ENCODE measurements at places on chromosomes 1 and 21.

GRCh38 chr1:205593532-205593931 lies 38.3 kb downstream of the ELK4 start:
- no peak for DNase-seq

DNA sequence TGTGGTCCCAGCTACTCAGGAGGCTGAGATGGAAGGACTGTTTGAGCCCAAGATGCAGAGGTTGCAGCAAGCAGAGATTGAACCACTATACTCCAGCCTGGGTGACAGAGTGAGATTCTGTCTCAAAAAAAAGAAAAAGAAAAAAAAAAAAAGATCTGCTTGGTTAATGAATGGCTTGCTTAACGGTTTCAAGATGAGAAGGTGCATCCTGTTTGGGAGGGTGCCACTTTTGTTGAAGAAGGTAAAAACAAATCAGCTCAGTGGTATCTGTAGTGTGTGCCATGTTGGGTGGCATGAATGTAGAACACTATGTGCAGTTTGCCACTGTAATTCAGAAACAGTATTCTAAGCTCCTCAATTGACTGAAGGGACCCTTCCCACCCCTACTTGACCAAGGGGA lies 94.9 kb upstream of the ETV3 start:
- no peak for DNase-seq

GRCh38 chr21:37829447-37829846 lies 86.8 kb downstream of the KCNJ6 start:
- no peak for DNase-seq

DNA sequence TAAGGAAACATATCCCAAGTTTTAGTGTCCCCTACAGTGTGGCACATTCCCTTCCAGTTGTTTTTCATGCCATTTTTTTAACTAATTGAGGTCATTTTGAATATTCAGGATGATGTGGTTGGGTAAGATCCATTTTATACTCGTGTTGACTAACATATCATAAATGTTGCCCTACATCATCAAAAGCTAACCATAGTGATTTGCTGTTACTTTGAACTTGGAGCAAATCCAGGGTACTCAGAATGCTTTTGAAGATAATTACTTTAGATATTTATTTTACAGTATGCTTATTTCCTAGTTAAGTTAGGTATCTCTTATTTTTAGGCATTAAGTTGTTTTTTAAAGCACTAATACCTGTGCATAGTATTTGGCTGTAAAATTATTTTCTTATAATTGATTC lies 57.8 kb downstream of the DYRK1A start:
- no peak for DNase-seq

- no peak for DNase-seq
Observed at GRCh38 chr21:31409831-31410487, 65.9 kb upstream of the TIAM1 start.

DNA sequence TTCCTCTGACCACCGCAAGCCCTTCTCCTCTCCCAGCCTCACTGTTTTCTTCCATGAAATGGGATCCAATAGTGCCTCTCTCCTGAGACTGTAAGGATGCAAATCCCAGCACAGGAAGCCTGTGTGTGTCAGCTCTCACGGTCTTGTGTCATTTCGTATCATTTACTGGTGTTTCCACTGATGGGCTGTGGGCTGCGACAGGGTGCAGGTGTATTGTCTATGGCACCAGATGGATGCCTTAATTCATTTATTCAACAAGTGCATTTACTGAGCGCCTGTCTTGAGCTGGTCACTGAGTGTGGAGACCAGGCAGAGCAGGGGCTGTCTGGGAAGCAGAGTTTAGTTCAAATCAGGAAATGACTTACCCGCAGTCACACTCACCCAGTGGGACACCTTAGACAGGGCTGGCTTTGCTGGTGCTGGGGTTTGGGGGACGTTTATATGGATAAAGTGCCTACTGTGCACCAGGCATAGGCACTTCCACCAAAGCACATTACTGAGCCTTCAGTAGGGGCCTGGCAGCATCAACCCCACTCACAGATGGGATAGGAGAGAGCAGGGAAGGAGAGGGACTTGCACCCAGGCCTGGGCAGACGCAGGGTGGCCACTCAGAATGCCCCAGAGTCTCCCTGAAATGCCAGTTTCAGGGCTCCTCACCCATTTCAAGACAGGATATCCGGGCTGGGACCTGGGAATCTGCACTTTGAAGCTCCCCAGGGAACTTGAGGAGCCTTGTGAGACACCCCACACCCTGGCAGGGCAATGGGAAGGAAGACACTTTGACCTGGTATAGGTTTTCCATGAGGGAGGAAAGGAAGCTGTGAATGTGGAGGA lies 398.9 kb downstream of the MATN1 start:
- no peak for DNase-seq

GRCh38 chr1:101276818-101277217 lies 40.0 kb downstream of the S1PR1 start:
- DNase-seq: no peak

DNA sequence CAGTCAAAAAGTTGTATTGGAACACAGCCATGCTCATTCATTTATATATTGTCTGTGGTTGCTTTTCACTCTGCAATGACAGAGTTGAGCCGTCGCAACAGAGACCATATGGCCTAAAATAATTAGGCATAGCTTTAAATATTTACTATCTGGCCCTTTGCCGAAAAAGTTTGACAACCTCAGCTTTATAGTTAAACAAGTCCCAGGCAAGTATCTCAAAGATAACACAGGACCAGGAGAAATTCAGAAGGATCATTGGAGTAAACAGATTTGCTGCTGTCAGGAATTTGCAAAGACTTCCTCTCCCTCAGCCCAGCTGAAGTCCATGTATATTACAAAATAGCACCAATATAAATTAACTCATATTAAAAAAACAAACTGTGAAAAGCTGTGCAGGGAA lies 34.4 kb downstream of the NID1 start:
- DNase-seq: no peak

GRCh38 chr1:181661569-181661968 lies 178.3 kb downstream of the CACNA1E start:
- no peak for DNase-seq

- no peak for DNase-seq
Observed at GRCh38 chr1:46409063-46409372, 14.9 kb downstream of the FAAH start.

- no peak for DNase-seq
Observed at GRCh38 chr21:46482225-46482845, 23.6 kb downstream of the DIP2A start.

GRCh38 chr1:244709076-244709475 lies 56.1 kb downstream of the DESI2 start:
- no peak for DNase-seq

- DNase-seq: no peak
Observed at GRCh38 chr1:41325801-41326200, 35.4 kb upstream of the FOXO6 start.

DNA sequence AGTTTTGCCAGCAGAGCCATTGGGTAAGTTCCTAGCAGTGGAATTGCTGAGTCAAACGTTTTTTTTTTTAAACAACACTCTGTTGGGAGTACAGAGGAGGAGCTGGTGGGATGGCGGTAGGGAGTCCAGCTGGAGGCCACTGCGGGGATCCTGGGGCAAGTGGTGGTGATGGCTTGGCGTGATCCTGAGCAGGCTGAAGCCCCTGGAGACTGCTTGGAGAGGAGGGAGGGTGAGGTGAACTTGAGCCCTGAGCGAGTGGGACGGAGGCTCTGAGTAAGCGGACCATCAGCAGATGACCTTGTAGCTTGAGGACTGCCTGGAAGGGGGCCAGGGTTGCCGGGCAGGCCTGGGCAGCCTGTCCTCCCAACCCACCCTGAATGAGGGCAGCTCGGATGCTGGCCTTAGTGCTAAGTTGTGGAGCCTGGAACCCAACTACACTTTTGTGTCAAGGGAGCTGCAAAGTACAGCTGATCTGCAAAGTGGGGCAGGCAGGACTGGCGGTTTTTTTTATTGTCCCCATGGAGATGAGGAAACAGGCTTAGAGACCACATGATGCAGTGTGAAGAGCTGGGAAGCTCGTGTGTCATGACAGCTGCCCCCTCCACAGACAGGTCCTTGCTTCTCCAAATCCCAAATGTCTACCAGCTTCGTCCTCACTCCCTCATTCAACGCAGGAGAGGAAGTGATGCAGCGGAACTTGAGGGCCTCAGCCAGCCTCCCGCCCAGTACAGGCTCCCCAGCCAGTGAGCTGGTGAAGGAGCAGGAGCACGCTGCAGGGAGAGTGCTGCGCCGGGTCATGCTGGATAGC lies 20.2 kb downstream of the MRPL37 start:
- no peak for DNase-seq

DNA sequence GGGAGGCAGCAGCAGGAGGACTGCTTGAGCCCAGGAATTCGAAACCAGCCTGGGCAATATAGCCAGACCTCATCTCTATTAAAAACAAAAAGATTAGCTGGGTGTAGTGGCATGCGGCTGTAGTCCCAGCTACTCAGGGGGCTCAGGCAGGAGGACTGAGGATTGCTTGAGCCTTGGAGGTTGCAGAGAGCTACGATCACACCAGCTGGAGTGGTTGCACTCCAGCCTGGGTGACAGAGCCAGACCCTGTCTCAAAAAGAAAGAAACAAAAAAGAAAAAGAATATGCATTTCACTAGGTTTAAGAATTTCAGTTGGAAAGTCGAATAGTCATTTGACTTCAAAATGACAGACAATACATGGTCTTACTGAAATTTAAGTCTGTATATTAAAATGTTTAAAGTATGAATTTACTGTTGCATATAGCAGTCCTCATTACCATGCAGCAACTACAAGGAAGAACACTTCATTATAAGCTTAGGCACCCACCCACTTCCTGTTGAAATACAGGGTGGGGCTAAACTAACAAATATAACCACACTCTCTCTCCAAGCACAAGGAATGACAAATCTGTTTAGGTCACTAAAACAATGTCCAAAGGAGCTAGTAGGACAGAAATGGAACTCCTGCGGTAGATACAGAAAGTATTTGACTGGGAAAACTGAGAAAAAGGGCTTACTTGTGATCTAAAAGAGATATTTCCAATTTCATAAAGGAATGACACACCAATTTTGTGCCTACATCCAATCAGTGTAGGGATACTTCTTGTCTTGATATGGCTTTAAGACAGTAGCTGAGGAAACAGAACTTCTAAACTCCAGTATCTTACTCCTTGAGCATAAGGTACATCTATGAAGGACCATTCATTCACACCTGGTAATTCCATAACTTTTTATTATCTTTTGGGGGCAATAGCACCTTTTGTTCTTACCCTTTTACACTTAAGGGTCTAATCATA lies 44.1 kb downstream of the GPR3 start:
- no peak for DNase-seq

GRCh38 chr1:237795558-237795957 lies 95.2 kb downstream of the ZP4 start:
- no peak for DNase-seq

All from activated CD4-positive, alpha-beta T cell treated with anti-CD3 and anti-CD28 coated beads, Interleukin-2, amount 50 U/mL, for 24 hours (primary cell).